ENCODE measurements at places on chromosomes 7 and 10. TPM values are rescaled to one million over a fixed set of nuclear protein-coding genes. Genes with fewer than 3 reads are reported as not detected.

DNA sequence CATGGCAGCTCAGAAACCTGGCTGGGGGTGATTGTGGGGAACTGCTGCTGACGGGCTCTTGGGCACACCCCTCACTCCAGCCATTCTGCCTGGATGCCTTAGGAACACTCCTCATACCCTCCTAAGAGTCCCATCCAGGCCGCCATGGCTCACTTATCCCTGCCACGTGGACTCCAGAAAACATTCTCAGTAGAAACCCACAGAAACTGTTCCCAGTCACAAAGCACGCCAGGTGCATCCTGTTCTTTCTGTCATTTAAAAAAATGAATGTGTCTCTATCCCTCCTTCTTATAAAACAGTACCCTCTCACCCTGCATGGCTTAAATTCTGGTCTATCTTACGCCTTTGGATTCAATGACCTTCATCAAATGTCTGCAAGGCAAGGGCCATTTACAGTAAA, 177.7 kb downstream of the CUX1 start:
- H3K27me3 ChIP-seq = no peaks in the 10 kb centered on the region
- H3K27ac ChIP-seq = no peak overlapping the region
- H3K4me3 ChIP-seq = no peak overlapping the region
- DNase-seq = no peak

DNA sequence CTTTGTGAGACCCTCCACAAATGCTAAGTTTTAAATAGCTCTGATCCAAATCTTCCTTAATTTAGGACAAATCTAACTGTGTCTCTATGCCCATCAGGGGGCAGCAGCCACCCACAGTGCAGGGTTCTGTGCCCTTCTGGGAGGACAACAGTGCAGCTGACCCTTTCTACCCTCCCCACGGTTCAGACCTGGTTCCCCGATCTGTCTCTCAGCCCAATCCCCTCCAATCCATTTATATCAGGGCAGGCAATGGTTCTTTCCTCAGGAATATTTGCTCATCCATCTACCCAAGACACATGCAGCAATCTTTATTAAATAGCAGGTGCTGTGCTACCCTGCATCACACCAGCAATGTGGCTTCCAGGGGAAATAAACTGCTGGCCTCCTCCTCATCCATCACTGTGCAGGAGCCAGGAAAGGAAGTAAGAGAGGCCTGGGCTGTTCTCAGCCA, 4.0 kb upstream of the RBM28 start:
- H3K36me3 ChIP-seq = peaks cover 3% of the 10 kb centered on the region
- DNase-seq = peak; percentile 66
- H3K4me3 ChIP-seq = no peak overlapping the region
- H3K27me3 ChIP-seq = peaks cover 33% of the 10 kb centered on the region
- peaks cover 8% of the 10 kb centered on the region for H3K4me1 ChIP-seq

- H3K36me3 ChIP-seq = peaks cover 1% of the 10 kb centered on the region
- no peak overlapping the region for H3K27ac ChIP-seq
- H3K4me1 ChIP-seq = no peaks in the 10 kb centered on the region
- H3K27me3 ChIP-seq = no peaks in the 10 kb centered on the region
- H3K4me3 ChIP-seq = no peak overlapping the region
Measured at GRCh38 chr10:28130267-28130666, 131.4 kb upstream of the ODAD2 start.

GRCh38 chr10:63761243-63761642, 240.0 kb downstream of the REEP3 start:
- no peaks in the 10 kb centered on the region for H3K4me1 ChIP-seq
- H3K36me3 ChIP-seq = no peaks in the 10 kb centered on the region
- H3K27me3 ChIP-seq = peaks cover 32% of the 10 kb centered on the region
- DNase-seq = no peak

DNA sequence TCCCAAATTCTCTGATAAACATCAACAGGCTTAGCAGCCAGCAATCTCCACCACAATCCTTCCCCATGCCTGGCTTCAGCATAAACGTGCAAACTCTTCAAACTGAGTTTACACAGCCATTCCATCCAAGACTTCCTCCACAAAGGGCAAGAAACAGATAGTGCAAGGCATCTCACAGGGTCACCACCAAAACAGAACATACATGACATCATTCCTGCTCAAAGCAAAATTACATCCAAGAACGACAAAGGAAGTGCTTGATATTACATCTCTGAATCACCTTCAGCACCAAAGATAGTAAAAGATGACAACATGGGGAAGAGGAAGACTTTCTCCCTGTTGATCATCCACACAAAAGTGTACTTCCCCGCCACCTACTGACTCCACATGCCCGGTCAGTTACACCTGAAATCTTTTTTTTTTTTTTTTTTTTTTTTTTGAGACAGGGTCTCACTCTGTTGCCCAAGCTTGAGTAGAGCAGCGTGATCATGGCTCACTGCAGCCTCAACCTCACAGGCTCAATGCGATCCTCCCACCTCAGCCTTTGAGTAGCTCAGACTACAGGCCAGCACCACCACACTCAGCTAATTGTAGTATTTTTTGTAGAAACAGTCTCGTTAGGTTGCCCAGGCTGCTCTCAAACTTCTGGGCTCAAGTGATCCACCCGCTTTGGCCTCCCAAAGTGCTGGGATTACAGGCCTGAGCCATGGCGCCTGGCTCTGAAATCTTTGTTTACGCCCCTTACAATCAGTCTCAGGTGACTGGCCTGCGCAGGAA, 127.5 kb downstream of the PARD3 start:
- no peaks in the 10 kb centered on the region for H3K4me1 ChIP-seq
- no peak for DNase-seq
- H3K36me3 ChIP-seq = no peaks in the 10 kb centered on the region
- no peaks in the 10 kb centered on the region for H3K27me3 ChIP-seq
- H3K4me3 ChIP-seq = no peak overlapping the region

DNA sequence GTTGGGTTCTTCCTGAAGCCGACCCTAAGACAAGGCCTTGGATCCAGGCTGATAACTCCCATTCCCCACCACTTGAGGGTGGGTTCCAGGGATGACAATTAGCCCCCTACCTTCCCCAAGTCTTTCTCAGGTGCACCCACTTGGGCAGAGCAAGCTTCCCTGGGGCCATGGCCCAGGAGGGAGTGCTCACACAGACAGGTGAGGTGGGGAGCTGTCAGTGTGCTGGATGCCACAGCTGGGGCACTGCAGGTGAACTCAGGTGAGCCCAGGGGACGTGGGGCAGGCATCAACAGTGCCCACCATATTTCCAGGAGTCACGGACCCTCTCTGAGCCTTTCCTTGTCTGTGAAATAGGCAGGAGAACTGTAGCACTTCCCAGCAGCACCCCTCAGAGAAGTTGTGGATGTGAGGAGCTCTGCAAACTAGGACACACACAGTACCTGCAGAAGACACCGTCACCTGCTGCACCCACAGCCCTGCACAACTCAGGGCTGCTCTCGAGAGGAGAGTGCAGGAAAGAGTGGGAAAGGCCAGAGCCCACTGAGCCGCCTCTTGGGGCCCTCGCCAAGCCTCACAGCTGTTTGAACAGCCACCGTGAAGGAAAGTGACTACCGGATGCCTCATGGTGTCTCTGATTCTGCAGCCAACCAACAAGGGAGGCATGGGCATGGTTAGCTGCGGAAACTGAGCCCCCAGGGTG, 17.9 kb downstream of the SH3PXD2A start:
- no peak overlapping the region for H3K27ac ChIP-seq
- peaks cover 3% of the 10 kb centered on the region for H3K27me3 ChIP-seq
- H3K4me1 ChIP-seq = no peaks in the 10 kb centered on the region
- no peak for DNase-seq

DNA sequence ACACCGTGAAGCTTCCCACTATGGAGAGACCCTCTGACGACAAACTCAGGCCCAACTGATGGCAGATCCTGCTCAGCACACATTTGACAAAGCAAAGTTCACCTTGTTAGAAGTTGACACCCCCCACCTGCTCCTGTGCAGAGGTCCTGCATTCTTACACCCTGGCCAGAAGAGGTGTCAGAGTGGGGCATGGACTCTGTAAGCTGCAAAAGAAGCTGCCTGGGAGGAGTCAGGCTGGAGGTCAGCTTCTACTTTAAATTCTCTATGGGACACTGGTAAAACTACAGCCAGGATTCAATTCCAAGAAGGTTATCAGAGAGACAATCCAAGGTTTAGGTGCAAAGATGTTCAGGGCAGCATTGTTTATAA, 20.0 kb upstream of the TNS3 start:
- DNase-seq = no peak
- H3K4me1 ChIP-seq = no peaks in the 10 kb centered on the region

The MYH16 gene
- total RNA-seq = not detected

DNA sequence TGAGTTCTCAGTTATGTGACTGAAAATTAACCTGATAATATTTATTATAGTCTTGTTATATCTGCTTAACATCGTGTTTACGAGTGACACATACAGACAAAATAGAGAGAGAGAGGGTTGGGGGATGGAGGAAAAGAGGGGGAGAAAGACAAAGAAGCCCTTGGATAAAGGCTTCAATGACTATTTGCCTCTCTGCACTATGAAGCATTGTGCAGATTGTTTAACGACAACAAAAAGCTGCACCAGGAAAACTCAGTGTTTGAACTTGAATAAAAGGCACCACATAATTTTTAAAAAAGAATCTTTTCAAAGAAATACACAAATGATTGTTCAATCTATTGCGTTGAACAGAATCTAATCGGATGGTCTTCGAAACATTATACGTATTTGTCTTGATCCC, 27.8 kb downstream of the MAGI2 start:
- no peaks in the 10 kb centered on the region for H3K36me3 ChIP-seq
- no peaks in the 10 kb centered on the region for H3K4me1 ChIP-seq
- no peak for DNase-seq
- H3K27me3 ChIP-seq = no peaks in the 10 kb centered on the region

Measured in activated CD8-positive, alpha-beta memory T cell treated with anti-CD3 and anti-CD28 coated beads, Interleukin-2, amount 10 ng/mL, durations not matched to agents 7 days and 5 days (primary cell).